NCI-H748 treated with DMSO at 0.1 percent for 48 hours (cell line): ENCODE measurements at places on chromosomes 6 and 20.

- DNase-seq: no peak
These were observed 118.7 kb upstream of the TBX18 start for GRCh38 chr6:84882768-84883766.

GRCh38 chr6:88165844-88166492 is at the start of gene CNR1:
CNR1 (minus strand) TSS chr6:88166347; CDS start chr6:88145274, 21,073 bp downstream.
- peak; percentile 29 for DNase-seq

DNA sequence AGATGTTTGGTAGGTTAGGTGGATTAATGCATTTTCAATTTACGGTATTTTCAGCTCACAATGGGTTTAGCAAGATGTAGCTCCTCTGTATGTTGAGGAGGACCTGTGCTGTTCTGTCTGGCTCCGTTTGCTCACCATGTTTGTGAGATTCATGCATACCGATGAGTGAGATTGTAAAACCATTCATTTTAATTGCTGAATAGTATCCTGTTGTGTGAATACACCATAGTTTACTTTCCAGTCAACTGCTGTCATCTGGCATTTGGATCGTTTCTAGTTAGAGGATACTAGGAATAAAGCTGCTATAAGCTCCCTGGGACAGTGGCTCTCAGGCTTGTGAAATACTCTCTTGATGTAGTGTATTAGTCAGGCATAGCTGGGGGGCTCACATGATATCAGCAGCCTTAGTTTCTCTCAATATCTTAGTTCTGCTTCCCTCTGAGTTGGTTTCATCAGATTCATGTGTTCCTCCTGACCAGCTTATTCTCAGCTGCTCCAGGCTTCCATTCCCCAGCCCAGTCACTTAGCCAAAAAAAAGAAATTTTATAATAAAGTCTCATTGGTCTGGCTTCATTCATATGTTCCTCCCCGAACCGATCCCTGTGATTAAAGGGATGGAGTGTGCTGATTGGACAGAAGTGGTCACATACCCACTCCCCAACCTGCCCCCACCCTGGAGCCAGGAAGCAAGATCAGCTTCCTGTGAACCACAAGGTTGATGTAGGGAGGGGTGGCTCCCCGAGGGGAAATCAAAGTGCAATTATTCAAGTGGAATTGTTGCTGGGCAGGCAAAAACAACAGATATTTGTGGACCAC is 10.9 kb upstream of the B4GALT5 start:
- DNase-seq: no peak

DNA sequence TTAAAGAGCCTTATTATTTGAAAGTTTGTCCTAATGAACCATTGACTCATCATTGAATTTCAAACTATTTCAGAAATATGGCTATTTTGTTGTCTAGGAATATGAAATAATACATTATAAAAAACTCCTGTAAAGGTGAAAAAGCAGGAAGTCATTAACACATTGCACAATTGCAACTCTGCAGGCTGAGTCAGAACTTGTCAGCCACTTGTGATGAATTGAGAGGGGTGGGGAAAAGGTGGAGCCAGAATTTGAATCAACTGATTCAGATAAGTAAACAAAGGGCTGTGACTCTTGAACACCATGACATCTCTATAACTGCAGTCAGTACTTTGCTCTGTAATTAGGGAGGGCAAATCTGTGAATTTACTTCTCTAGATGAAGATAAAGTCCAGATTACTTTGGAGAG is 6.0 kb downstream of the C6orf141 start:
- DNase-seq: peak; percentile 92

DNA sequence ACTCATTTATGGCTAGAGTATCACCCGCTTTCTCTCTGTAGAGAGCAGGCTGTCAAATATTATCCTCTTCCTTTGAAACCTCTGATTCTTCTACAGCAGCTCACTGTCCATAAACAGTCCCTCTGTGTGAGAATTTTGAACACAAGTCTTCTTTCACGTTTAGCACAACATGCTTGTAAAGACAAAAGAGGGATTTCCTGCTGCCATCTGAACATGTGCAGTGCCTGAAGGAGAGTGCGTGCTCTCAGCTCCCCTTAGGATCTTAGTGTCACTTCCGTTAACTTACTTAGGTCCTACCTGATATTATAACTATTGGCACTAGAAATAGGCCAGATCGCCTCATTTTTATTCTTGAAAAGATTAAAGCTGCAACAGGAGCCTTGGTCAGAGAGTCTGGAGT is 50.9 kb downstream of the FNDC1 start:
- DNase-seq: no peak

GRCh38 chr6:6890400-6890858 is 217.3 kb upstream of the RREB1 start:
- no peak for DNase-seq

GRCh38 chr6:46338131-46338530 is 153.1 kb downstream of the RCAN2 start:
- no peak for DNase-seq

GRCh38 chr6:14533446-14533845 is 415.9 kb downstream of the CD83 start:
- no peak for DNase-seq

GRCh38 chr6:91196729-91197128 is 609.9 kb upstream of the MAP3K7 start:
- peak; percentile 83 for DNase-seq

DNA sequence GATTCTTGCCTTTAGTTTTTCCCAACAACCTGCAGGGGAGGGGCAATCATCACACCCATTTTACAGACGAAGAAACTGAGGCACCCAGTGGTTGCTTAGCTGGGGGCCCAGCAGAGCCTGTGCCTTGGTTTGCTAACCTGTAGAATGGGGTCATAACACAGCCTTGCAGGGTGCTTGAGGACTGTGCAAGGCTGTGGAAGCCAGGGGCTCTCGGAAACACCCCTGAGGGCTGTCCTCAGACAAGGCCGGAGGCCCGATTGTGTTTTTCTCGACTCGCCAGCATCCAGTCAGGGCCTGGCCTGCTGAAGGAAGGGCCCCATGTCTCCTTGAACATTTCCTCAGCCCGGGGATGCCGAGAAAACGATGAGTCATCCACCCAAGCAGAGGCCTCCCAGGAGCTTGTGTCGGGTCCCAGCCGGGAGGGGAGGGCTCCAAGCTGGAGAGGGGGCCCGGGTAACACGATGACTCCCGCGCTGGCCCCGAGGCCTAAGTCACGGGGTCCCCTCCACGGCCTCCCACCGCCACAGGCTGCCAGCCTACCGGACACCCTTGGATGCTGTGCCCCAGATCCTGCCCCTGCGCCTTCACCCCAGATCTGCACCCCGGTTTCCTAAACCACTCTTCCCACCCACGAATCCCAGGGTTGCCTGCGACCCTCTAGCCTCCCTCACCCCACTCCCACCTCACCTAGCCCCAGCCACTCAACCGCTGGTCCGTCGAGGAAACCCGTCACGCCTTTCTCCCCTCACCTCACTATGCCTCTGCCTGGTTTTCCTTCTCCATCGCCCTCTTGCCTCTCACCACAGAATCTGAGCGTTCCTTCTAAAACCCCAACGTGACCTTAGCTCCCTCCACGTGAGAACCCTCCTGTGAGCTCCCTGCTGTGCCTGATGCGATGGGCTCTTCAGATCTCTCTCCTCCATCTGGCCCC is 10.6 kb downstream of the NOL4L start:
- no peak for DNase-seq

DNA sequence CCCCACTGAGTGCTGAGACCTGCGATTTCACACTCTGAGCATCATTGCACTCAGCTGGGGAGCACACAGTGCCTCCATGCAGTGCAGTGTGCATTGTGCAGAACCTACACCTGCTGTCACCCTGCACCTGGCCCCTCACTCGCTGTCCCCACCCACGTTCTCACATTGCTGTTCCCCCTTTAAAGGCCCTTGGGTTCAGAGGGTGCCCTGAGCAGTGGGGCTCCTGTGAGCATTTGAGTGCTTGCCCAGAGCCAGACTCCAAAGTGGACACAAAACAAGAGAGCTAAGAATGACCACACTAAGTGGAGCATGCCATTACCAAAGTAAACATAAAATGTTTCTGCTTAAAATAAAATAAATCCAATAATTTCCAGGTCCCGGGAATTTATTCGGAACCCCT is 131.0 kb upstream of the CST7 start:
- no peak for DNase-seq

GRCh38 chr6:89433252-89434149 is 549 bp downstream of the ANKRD6 start:
- peak; percentile 30 for DNase-seq

DNA sequence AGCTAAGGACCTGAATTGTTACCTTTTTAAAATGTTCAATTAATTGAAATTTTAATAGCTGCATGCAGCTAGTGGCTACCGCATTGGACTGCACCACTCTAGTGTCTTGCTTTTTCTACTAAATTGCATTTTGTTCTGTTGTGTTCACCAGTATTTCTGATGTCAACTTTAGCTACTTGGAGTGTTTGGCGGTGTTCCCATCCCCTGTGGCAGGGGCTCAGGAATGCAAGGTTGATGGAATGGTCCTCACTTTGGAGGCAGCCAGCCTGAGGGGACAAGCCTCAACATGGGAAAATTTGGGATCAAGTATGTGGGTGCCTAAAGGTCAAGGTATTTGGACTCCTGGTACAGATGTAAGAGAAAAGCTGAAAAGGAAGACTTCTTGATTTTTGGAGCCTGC is 230.1 kb upstream of the PRND start:
- DNase-seq: no peak

GRCh38 chr6:147834084-147834776 is 325.7 kb downstream of the SAMD5 start:
- DNase-seq: no peak

DNA sequence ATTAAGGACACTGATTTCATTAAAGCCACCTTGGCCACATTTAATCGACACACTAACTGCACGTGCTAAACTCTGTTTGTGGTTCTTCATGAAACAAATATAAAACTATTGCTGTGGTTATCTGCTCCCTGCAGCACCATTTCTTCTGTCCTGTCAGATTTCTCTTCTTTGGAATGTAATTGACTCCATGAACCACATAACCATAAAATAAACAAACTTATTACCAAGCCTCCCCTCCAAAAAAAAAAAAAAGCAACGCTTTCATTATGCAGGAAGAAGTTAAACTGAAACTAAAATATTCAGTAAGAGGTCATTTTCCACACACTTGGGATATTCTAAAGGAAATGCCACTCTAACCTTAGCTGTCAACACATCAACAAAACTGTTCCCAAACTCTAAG is 319.1 kb upstream of the NT5E start:
- no peak for DNase-seq

- no peak for DNase-seq
These were observed 49.1 kb upstream of the TASP1 start for GRCh38 chr20:13687815-13688214.

DNA sequence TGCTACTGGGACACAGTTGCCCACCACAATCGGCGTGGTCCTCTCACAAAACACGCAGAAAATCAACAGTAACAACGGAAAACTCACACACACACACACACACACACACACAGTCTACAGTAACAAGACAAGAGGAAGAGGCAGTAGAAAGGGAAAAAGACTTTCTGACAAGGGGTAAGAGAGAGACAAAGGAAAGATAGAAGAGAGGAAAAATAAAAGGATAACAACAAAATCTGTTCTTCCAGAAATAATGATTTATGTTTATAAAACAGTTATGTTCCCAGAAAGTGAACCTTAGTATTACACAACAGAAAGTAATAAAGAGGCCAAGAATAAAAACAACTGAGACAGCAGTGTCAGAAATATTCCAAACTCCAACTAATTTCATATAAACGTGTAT is 2.9 kb downstream of the RANBP9 start:
- DNase-seq: no peak

DNA sequence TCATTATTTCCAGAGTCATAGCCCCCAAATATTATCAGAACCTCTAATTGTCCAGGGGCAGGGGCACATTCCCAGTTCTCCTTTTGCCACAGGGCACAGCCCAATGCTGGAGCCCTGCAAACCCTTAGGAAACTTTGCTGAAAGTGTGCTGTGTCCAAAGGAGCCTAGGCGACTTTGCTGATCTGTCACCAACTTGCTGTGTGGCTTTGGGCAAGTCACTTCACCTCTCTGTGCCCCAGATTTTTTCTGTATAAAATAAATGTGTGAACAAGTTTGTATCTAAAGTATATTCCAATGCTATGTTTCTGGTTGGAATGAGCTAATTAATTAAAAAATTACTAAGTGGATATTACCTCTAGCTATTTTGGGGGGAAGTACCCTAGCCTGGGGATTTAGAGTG is 25.4 kb upstream of the BCAS1 start:
- no peak for DNase-seq

DNA sequence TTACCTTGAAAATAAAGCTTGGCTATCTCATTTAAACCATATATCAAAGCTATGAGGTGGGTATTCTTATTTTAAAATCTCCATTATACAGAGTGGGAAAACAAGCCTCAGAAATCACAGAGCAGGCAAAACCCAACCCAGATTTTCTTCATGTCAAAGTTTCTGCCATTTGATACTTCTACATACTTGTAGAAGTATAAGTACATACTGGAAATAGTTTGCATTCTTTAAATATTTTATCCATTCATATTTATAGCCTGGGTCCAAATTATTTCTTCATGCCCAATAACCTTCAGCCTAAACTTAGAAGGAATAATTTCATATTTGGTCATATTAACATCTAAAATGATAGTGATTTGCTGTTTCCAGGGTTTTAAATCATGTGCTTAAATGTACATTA is 61.8 kb downstream of the MLIP start:
- DNase-seq: no peak

DNA sequence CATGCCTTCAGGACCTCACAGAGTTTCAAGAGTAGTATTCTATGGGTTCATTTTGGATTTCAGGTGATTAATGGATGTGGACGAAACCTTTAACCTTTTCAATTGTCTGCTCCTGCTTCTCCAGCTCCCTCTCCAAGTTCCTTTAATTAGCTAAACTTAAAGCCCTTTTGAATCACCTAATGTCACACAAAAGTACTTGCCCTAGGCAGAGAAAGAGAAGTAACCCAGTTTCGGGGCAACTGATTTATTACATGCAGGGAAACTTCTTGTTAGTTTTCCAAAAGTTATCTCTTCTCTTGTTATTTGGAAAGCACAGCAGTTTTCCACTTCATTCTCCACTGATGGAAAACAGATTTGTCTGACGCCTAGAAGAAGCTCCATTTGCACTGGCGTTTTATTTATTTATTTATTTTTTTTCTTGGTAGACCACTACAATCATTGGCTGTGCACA is 407.7 kb upstream of the JARID2 start:
- no peak for DNase-seq

GRCh38 chr6:151034825-151035781 is 169.6 kb downstream of the MTHFD1L start:
- no peak for DNase-seq

DNA sequence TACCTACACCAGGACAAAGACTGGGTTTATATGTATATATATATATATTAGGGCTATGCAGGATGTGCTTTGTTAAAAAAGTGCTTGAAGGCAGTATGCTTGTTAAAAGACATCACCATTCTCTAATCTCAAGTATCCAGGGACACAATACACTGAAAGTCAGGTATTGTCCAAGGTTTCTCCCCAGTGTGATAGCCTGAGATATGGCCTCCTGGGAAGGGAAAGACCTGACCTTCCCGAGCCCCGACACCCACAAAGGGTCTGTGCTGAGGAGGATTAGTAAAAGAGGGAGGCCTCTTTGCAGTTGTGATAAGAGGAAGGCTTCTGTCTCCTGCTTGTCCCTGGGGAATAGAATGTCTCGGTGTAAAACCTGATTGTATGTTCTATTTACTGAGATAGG is 156.9 kb downstream of the GPX5 start:
- no peak for DNase-seq
